ENCODE measurements at places on chromosomes 3 and 15.

GRCh38 chr3:68972358-68972979 lies 40.1 kb upstream of the TAFA4 start:
- peak; percentile 32 for DNase-seq

- DNase-seq = no peak
Observed at GRCh38 chr3:14216257-14217048, 37.8 kb downstream of the LSM3 start.

DNA sequence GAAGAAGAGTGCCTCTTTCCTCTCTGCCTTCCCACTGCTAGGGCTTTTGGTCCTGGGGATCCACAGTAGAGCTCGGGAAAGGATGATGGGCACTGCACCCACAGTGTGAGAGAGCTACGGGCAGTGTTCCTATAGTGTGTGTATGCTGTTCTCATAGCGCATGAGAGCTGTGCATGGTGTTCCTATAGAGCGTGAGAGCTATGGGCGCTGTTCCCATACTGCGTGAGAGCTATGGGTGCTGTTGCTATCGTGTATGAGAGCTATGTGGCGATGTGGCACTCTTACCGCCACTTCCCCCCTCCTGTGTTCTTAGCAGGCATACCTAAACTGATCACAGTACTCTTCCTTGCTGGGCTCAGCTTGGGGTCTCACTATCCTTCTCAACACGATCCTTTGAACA lies 213.5 kb downstream of the EDEM1 start:
- DNase-seq = no peak

DNA sequence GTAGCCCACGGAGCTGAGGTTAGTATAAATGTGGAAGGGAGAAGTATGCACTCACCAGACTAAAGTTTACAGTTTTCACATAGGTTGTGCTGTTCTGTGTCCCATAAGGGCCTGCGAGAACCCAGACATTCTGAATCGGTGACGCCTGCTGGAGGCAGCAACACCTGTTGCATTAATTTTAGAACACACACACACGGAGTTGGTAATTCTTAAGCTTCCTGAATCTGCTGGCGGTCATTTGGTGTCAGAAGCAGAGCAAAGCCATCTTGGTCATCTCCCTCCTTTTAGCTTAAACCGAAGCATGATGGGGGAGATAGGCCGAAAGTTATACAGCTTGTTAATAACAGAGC lies 41.1 kb upstream of the AP3B2 start:
- no peak for DNase-seq

All from HFF-Myc (cell line).